ENCODE measurements at places on chromosomes 2 and 18.

DNA sequence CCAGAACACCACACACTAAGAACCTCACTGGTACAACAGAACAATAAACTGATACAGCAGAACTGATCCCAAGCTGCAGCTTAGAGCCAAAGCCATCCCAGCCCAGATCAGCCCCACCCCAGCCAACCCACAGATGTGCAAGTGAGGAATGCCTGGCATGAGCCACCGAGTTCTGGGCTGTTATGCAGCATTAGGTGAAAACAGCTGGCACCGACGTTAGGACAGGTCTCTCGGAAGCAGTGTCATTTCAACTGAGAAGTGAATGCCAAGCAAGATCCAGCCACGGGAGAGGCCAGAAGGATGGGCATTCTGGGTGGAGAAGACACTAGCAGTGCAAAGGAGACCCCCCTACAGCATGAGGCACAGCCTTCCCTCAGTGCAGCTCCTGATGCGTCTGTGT is 38.9 kb downstream of the ADCY3 start:
- DNase-seq: no peak

DNA sequence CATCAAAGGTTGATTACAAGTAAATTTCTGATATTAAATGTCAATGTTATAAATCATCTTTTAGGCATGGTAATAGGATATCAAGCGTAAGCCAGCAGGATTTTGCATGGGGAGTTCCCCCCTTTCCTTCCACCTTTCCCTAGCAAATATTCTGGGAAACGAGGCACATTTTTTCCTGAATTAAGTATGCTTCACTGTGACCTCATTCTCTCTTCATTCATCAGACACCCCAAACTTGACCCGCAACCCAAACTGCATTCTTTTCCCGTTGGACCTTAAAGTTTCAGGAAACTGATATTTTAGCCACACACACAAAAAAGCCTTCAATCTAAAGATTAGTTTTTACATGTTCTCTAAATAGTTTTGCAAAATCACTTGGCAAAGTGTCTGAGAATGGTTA is 214.5 kb upstream of the CTAGE1 start:
- DNase-seq: no peak

GRCh38 chr2:197191940-197192322 is 118.6 kb downstream of the ANKRD44 start:
- DNase-seq: no peak

DNA sequence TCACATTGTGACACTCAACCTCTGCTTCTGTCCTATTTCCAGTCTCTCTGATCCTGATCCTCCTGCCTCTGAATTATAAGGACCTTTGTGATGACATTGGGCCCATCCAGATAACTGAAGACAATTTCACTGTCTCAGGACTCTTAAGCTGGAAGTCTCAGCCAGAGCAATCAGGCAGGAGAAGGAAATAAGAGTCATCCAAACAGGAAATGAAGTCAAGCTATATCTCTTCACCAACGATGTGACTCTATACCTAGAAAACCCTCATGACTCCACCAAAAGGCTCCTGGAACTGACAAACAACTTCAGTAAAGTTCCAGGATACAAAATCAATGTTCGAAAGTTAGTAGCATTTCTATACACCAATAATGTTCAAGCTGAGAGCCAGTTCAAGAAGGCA is 29.3 kb upstream of the TWIST2 start:
- DNase-seq: no peak

GRCh38 chr2:52340171-52340570 is 1308.2 kb upstream of the NRXN1 start:
- no peak for DNase-seq

Measured in stimulated activated naive CD4-positive, alpha-beta T cell (primary cell).